DMS79 treated with DMSO at 0.1 percent for 48 hours (cell line): ENCODE measurements at places on chromosomes 5 and 9.
A peak's percentile ranks its signal among the peaks of the same experiment; 100 is the strongest.

- DNase-seq = no peak
Observed at GRCh38 chr5:154202379-154203260, 12.1 kb downstream of the GALNT10 start.

- DNase-seq = no peak
Observed at GRCh38 chr9:38010918-38011704, 57.9 kb downstream of the SHB start.

- no peak for DNase-seq
Observed at GRCh38 chr5:5784101-5784500, 361.6 kb downstream of the ICE1 start.

- DNase-seq = no peak
Observed at GRCh38 chr5:140547508-140548299, at the start of gene EIF4EBP3. TSS of gene EIF4EBP3 (plus strand) at chr5:140547662. CDS start at chr5:140547738, 76 bp downstream.

DNA sequence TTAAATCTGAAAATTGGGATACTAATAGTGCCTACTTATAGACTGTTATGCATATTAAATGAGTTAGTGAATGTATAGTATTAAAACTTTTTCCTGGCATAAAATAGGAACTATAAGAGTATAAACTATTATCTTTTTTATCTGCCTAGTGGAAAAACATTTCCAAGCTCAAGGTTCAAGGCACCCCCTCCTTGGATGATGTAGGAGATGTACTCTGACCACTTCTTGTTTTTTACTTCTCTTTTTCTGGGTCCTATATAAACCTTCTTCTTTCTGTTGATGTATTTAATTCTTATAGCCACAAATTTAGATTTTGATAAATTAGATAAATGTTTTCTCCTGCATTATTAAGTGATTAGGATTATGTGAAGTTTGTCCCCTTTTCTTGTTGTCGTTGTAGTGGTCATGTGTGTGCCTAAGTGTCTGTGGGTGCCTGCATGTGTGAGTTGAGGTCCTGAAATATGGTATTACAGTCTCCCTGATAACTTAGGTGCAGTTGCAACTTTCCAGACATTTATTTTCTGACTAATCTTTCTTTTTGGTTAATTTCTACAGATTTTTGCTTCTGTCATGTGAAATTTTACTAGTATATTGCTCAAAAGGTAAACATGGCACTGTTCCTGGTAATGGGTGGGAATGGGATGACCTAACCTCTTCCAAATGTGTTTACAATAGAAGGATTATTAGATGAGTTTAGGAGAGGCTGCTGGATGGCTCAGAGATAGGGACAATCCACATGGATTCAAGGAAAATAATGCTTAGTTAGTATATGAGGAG, 160.8 kb upstream of the CDKN2B start:
- DNase-seq = no peak

GRCh38 chr9:135879619-135880018, 27.7 kb downstream of the CAMSAP1 start:
- no peak for DNase-seq

- no peak for DNase-seq
Observed at GRCh38 chr5:135478938-135479337, 26.8 kb upstream of the TIFAB start.

GRCh38 chr5:109711673-109712072, 21.9 kb downstream of the MAN2A1 start:
- no peak for DNase-seq

DNA sequence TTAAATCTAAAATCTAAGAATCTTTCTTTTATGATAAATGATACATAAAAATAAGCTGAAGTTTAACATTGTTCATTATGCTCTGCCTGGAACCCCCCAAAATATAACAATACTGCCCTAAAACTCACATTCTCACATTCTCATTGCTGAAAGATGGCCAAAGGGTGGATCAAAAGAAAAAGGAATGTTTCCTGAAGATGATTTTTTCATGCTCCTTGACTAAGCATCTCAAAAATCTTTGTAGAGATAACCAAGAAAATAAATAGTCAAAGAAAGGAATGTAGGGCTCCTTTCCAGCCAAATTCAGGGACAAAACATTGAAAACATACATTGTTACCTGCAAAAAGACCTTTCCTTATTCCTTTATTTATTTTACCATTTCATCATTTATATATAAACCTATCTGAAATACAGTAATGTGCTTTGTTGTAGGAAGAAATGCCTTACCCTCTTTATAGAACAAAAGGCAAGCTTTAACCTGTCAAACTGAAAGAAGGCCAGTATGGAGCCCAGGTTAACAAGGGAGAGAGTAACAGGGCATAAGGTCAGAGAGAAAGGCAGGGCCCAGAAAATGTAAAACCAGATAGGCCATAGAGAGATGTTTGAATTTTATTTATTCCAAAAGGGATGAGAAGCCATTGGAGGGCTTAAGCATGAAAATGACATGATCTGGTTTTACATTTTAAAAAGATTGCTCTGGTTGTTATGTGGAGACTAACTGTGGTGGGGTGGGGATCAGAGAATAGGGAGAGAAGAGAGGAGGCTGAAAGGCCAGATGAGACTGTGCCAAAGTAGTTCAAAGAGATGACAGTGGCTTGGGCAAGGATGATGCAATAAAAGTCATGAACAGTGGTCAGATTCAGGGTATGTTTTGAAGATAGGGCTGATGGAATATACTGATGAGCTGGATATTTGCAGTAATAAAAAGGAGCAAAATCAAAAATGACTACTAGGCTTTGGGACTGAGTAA, 37.3 kb upstream of the CDK5RAP2 start:
- DNase-seq = no peak

DNA sequence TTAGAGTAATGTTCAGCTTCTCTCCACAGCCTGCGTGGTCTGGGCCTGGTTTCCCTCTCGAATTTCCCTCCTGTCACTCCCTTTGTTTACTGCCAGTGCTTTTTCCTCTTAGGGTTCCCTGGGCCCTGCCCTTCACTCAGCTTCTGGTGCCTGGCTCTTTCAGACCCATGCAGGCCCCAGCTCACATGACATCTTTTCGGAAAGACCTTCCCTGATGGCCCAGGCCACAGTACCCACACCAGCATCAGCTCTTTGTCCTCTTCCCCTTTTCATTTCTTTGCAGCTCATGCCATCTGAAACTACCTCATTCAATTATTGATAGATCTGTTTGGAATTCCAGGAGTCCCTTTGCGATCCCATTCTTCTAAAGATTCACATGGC, 68.1 kb upstream of the ABL1 start:
- DNase-seq = no peak

DNA sequence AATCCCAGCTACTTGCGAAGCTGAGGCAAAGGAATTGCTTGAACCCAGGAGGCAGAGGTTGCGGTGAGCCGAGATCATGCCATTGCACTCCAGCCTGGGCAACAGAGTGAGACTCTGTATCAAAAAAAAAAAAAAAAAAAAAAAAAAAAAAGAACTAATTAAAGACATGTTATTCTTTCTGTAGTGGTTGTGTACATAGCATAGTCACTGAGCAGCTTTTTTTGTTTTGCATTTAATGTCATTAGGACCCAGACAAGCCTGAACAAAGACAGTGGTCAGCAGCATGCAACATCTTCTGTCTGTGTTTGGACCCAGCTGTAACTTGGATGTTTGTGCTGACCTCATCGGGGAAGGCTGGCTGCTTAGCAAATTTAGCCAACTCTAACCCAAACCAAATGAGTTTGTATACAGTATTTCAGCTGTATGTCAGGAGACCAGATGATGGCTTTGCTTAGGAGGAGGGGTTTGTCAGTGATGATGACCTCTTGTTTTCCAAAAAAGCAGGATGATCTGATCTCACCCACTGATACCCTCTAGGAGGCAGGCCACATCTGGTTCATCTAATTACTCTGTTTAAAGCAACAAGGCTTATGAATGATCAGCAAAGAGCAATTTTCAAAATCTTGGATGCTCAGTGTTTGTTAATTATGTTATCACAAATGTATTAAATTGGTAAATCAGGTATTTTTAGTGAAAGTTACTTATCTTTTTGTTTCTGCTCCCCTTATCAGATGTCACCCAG, 39.5 kb downstream of the SNCAIP start:
- DNase-seq = no peak

- DNase-seq = no peak
Observed at GRCh38 chr9:93676310-93677047, 100.1 kb downstream of the PHF2 start.

GRCh38 chr5:131684595-131684994, 49.6 kb upstream of the RAPGEF6 start:
- DNase-seq = no peak

DNA sequence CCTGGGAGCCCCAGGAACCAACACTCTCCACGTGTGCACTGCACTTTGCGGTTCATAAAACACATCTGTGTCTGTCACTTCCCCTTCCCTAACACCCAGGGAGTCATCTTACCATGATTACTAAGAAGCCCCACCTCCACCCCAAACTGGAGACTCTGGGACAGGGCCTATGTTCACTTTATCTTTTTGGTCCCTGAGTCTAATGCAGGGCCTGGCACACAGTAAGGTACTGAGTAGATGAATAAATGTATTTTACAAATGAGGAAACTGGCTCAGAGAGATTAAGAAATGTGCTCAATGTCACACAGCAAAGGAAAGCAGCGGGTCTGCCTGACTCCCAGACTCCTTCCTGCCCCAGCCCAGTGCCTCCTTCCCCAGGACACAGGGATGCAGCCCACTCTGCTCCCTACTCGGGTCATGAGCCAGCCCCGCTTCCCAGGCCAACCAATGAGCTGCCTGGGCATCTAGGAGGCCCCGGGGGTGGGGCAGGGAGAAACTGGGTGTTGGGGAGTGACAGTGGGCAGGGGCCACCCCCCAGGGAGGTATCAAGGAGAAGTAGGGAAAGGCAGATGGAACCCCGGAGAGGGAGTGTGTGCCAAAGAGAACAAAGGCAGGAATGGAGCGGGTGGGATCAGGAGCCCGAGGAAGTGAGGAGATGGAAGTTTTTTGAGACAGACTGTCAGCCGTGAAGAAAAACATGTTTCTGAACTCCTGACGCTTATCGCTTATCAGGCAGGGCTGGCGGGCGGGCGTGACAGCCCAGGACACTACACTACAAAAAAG, 30.5 kb downstream of the SHB start:
- DNase-seq = no peak

GRCh38 chr9:71647094-71647591, 121.2 kb downstream of the CEMIP2 start:
- DNase-seq = peak; percentile 1

GRCh38 chr5:138212828-138213160, 329 bp downstream of the CDC23 start:
- DNase-seq = no peak

DNA sequence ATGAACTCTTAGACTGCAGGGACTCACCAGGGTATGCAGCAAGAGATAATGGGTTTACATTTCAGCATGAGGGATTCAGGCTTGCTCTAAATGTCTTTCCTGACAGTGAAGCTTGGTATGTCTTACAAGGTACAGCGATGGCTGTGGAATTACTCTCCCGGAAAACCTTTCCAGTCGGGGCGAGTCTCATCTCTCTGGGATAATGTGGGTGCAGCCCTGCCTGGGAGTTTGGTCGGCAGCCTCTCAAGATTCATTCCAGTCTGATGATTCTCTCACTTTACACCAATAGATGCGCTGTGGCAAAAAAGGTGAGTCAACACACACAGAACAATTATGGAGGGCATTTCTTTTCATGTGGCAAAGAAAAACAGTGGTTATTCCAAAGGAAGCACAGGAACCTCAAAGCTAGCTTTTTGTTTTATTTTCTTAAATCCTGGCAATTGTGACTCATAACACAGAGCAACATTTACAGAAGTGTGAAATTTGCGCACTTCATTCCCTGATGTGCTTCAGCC, 190.3 kb downstream of the DCP2 start:
- no peak for DNase-seq

GRCh38 chr5:14879937-14880589, 8.5 kb upstream of the ANKH start:
- DNase-seq = no peak

- DNase-seq = no peak
Observed at GRCh38 chr5:51881901-51882300, 498.7 kb downstream of the ISL1 start.

GRCh38 chr9:127333221-127334064, 63.5 kb upstream of the SLC2A8 start:
- peak; percentile 82 for DNase-seq

GRCh38 chr9:15782106-15782505, 229.3 kb downstream of the CCDC171 start:
- DNase-seq = no peak

- peak; percentile 60 for DNase-seq
Observed at GRCh38 chr9:121300283-121301119, 32.5 kb downstream of the GSN start.
